ENCODE measurements at places on chromosomes 11 and 22. TPM values are rescaled to one million over a fixed set of nuclear protein-coding genes. Genes with fewer than 3 reads are reported as not detected.

GRCh38 chr22:18119409-18120110, 9.0 kb downstream of the TUBA8 start:
- H3K4me1 ChIP-seq = peaks cover 9% of the 10 kb centered on the region
- H3K36me3 ChIP-seq = no peaks in the 10 kb centered on the region
- H3K27me3 ChIP-seq = no peaks in the 10 kb centered on the region
- DNase-seq = no peak

DNA sequence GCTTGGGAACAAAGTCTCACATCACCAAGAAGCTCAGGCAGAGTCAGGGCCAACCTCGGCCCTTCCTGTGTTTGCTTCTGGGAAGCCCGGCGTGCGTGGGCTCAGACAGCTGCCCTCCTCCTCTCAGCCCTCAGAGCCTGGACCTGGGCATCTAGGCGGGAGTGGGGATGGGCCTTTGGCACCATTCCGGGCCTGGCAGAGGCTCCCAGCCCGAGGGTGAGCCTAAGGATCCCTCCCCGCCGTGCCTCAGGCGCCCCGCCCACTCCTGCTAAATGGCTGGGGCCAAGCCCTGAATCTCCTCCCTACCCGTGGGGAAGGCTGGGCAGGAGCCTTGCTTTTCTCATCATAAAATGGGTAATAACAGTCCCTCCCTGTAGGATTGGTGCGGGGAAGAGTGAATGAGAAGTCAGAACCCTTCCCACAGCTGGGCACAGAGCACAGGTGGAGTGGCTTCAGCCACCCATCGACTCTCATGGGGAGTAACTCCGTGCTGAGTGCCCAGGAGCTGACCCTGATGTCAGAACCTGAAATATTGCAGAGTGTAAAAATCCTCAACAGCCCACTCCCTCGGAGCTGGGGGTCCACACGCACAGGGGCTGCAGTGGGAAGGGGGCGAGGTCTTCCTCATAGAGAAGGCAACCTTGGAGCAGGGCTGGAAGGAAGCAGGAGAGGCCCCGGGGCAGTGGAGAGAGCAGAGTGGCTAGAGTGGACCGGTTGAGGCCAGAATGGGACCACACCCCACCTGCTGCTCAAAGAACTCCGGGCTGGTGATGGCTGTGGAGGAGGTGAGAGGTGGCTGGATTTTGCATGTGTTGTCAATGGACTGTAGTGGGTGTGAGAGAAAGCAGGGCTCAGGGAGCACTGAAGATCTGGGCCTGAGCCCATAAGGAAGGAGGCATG, 18.8 kb upstream of the CDKN1C start:
- H3K36me3 ChIP-seq = no peaks in the 10 kb centered on the region
- no peak for DNase-seq
- no peak overlapping the region for H3K4me3 ChIP-seq
- H3K4me1 ChIP-seq = peaks cover 8% of the 10 kb centered on the region
- H3K27me3 ChIP-seq = peaks cover 13% of the 10 kb centered on the region

Gene OR5P2
- total RNA-seq = not detected

DNA sequence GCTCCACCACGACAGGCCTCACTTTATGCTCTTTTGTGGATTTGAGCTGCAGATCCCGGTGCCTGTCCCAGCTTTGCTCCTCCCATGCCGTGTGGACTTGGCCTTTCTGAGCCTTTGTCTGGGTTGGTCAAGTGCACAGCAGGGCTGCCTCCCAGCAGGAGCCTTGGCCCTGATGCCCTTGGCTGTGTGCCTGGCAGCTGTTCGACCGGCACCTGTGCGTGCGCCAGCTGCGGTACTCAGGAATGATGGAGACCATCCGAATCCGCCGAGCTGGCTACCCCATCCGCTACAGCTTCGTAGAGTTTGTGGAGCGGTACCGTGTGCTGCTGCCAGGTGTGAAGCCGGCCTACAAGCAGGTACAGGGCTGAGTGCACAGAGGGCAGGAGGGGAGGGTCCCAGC, 46.5 kb downstream of the MYO7A start:
- peaks cover 54% of the 10 kb centered on the region for H3K4me1 ChIP-seq
- DNase-seq = no peak
- H3K27ac ChIP-seq = no peak overlapping the region
- no peaks in the 10 kb centered on the region for H3K36me3 ChIP-seq
- H3K27me3 ChIP-seq = no peaks in the 10 kb centered on the region
- no peak overlapping the region for H3K4me3 ChIP-seq

Gene TMPRSS4
- total RNA-seq = not detected

Gene LGR4
- total RNA-seq = 274 TPM

GRCh38 chr22:35593071-35593890, 23.8 kb downstream of the MB start:
- no peak overlapping the region for H3K4me3 ChIP-seq
- peaks cover 13% of the 10 kb centered on the region for H3K4me1 ChIP-seq
- DNase-seq = no peak
- no peaks in the 10 kb centered on the region for H3K36me3 ChIP-seq
- no peak overlapping the region for H3K27ac ChIP-seq
- no peaks in the 10 kb centered on the region for H3K27me3 ChIP-seq

Gene ADAMTS15
- 0.25 TPM for total RNA-seq

- H3K36me3 ChIP-seq = no peaks in the 10 kb centered on the region
- peaks cover 13% of the 10 kb centered on the region for H3K27me3 ChIP-seq
- H3K4me1 ChIP-seq = peaks cover 10% of the 10 kb centered on the region
- DNase-seq = peak; percentile 88
- H3K27ac ChIP-seq = no peak overlapping the region
These were observed 58.7 kb upstream of the PRODH start for GRCh38 chr22:18994701-18995326.

- H3K27ac ChIP-seq = no peak overlapping the region
- DNase-seq = peak; percentile 85
- no peak overlapping the region for H3K4me3 ChIP-seq
- no peaks in the 10 kb centered on the region for H3K4me1 ChIP-seq
- H3K27me3 ChIP-seq = peaks cover 65% of the 10 kb centered on the region
These were observed 11.0 kb upstream of the PTPN5 start for GRCh38 chr11:18802381-18803257.

- no peaks in the 10 kb centered on the region for H3K27me3 ChIP-seq
- H3K27ac ChIP-seq = no peak overlapping the region
These were observed 7.9 kb upstream of the FADS3 start for GRCh38 chr11:61899146-61899841.

DNA sequence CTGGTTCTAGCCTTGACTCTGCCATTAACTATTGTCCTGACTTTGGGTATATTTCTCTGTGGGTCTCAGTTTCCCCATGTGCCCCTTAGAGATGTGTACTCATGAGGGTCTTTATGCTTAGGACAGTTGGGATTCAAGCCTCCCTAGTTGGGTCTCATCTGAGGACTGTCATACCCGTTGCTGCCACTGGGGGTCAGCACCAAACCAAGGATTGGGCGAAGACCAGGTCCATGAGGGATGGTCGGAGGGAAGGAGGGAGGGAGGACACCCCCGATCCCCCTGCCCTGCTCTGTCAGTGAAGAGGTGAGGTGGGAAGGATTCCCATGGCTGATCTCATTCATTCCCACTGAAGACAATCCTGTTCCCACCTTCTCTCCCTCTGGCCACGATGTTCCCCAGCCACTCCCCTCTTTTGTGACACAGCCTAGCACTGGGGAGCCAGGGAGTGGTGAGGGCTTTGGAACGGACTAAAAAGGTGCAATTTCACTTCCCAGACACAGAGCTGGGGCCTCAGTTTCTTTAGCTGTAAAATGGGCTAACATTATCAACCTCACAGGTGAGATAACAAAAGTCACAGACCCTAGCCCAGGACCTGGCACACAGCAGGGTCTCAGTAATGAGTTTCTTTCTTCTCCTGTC, 12.4 kb upstream of the KLHL35 start:
- H3K36me3 ChIP-seq = no peaks in the 10 kb centered on the region
- peak; percentile 85 for DNase-seq
- H3K4me3 ChIP-seq = no peak overlapping the region
- H3K4me1 ChIP-seq = no peaks in the 10 kb centered on the region

DNA sequence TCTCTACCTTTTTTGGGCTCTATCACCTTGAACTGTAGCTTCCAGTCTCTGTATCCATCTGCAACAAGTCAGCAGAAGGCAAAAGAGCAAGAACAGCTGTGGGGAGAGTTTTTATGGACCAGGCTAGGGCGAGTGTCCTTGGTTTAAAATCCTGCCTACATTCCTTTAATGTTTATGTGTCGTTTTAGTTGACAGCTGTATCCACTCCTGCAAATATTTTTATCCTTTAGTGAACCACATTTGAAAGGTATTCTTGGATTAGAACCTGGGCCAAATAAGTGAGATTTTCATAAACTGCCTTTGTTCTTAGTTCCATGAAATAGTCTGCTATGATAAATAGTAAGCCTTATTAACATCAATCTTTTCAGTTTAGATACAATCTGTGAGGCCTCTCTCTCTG, 712.2 kb downstream of the ETS1 start:
- H3K27ac ChIP-seq = no peak overlapping the region
- H3K36me3 ChIP-seq = no peaks in the 10 kb centered on the region
- no peak overlapping the region for H3K4me3 ChIP-seq
- H3K4me1 ChIP-seq = no peaks in the 10 kb centered on the region
- DNase-seq = no peak
- no peaks in the 10 kb centered on the region for H3K27me3 ChIP-seq

- no peak for DNase-seq
- H3K4me1 ChIP-seq = peaks cover 8% of the 10 kb centered on the region
- peaks cover 15% of the 10 kb centered on the region for H3K27me3 ChIP-seq
- no peaks in the 10 kb centered on the region for H3K36me3 ChIP-seq
- H3K4me3 ChIP-seq = no peak overlapping the region
- H3K27ac ChIP-seq = no peak overlapping the region
These were observed 48.9 kb upstream of the MYEOV start for GRCh38 chr11:69245041-69245440.

GRCh38 chr11:27153136-27153535, 112.5 kb downstream of the BBOX1 start:
- no peak overlapping the region for H3K4me3 ChIP-seq
- H3K36me3 ChIP-seq = no peaks in the 10 kb centered on the region
- no peak overlapping the region for H3K27ac ChIP-seq
- DNase-seq = no peak

Gene CHST1
- not detected for total RNA-seq

GRCh38 chr22:36432592-36433317, 45.0 kb upstream of the MYH9 start:
- DNase-seq = no peak
- H3K27ac ChIP-seq = no peak overlapping the region
- H3K4me1 ChIP-seq = peaks cover 33% of the 10 kb centered on the region
- no peaks in the 10 kb centered on the region for H3K36me3 ChIP-seq
- H3K4me3 ChIP-seq = no peak overlapping the region
- no peaks in the 10 kb centered on the region for H3K27me3 ChIP-seq

- H3K4me1 ChIP-seq = no peaks in the 10 kb centered on the region
- H3K27ac ChIP-seq = no peak overlapping the region
- H3K36me3 ChIP-seq = no peaks in the 10 kb centered on the region
These were observed 7.1 kb downstream of the SLC7A4 start for GRCh38 chr22:21025266-21025665.

Gene GAL3ST1
- total RNA-seq = 10.1 TPM

- no peak overlapping the region for H3K27ac ChIP-seq
- peaks cover 7% of the 10 kb centered on the region for H3K4me1 ChIP-seq
- DNase-seq = no peak
These were observed 565.2 kb downstream of the BUD13 start for GRCh38 chr11:116207421-116208141.

GRCh38 chr22:44116331-44116730, 64.4 kb upstream of the PARVG start:
- no peak for DNase-seq
- H3K27ac ChIP-seq = no peak overlapping the region

Gene GPHA2
- total RNA-seq = not detected

Gene MUC6
- total RNA-seq = not detected

GRCh38 chr11:44162662-44163061, 67.2 kb downstream of the EXT2 start:
- H3K36me3 ChIP-seq = no peaks in the 10 kb centered on the region
- no peaks in the 10 kb centered on the region for H3K4me1 ChIP-seq
- no peak for DNase-seq

Gene NEFH
- 0.31 TPM for total RNA-seq

DNA sequence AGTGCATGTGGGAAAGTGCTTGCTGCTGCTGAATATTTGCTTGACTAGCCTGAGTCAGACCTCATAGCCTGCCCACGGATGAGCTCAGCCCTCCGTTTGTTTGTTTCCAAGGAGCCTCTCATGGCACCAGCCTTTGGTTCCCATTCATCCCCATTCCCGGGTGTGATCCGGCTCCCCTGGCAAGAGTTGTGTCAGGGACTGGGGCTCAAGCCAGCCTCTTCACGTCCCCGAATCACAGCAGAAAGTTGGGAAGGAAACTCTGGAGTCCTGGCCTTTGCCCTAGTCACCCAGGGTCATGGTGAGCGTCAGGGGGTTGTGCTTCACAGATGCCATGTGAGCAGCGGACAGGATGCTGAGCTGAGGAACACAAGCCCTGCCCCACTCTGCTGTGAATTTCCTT, 13.8 kb downstream of the SEC14L3 start:
- no peak overlapping the region for H3K27ac ChIP-seq
- no peaks in the 10 kb centered on the region for H3K36me3 ChIP-seq
- no peaks in the 10 kb centered on the region for H3K4me1 ChIP-seq
- DNase-seq = no peak

DNA sequence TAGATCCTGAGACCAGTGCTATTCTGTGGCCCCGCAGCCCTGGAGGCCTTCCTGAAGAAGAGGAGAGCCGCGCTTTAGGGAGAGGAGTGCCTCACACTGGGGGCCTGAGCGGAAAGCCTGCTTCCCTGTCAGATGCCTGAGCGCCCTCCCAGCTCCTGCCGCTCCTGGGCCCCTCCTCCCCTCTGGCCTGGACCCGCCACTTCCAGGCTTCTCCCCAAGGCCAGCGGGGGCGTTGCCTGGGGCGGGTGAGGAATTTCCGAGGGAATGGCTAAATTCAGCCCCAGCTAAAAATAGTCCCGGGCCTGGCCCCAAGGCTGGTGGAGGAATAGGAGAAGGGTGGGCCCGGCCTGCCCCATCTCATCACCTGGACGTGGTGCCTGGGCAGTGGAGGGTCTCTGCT, 15.4 kb downstream of the ARHGEF17 start:
- no peaks in the 10 kb centered on the region for H3K27me3 ChIP-seq
- no peak overlapping the region for H3K4me3 ChIP-seq
- no peaks in the 10 kb centered on the region for H3K36me3 ChIP-seq
- DNase-seq = peak; percentile 82
- H3K4me1 ChIP-seq = peaks cover 58% of the 10 kb centered on the region

DNA sequence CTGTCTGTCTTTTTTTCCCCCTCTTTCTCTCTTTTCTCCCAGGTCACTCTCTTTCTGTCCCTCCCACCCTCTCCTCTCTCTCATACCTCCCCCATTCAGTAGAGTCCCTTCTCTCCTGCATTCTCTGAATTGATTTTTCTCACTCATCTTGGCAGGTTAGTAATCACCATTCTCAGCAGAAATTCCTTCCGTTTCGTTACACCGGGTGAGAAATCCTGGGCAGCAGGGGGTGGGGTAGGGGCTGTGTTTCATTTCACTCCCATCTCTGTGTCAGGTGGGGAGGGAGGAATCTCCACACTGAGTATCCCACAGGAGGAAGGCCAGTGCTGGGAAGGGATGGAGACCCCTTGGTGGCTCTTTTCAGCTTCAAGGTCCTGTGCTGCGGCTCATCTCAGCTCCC, 253.5 kb downstream of the MIAT start:
- H3K27me3 ChIP-seq = peaks cover 11% of the 10 kb centered on the region
- H3K36me3 ChIP-seq = no peaks in the 10 kb centered on the region
- no peak overlapping the region for H3K4me3 ChIP-seq
- H3K27ac ChIP-seq = no peak overlapping the region
- no peak for DNase-seq
- peaks cover 13% of the 10 kb centered on the region for H3K4me1 ChIP-seq

All from neural progenitor cell (in vitro differentiated cells).